Astrocyte (in vitro differentiated cells and primary cell): ENCODE measurements at places on chromosomes 2 and 18. TPM values are rescaled to one million over a fixed set of nuclear protein-coding genes. Genes with fewer than 3 reads are reported as not detected.

GRCh38 chr2:11144077-11144737, 11.1 kb upstream of the SLC66A3 start:
- DNase-seq = no peak

GRCh38 chr2:98827625-98828368, 96.9 kb upstream of the MGAT4A start:
- no peak for DNase-seq

DNA sequence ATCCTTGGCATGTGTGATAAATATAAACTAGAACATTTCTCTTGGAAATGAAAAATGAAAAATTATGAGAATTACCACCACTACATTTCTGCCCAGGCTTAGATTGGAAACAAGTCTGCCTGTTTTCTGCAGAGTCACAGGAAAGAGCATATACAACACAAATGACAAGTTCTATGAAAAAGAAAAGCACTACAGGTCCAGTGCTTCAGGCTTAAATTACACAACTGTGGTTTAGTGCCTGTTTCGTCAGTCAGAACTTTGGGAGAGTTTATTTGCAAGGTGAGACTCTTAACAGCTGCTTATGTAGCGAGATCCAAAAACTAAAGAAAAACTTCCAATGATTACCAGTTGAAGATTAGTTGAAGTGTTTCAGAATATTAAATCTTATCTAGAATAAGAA, 68.9 kb downstream of the RTN4 start:
- no peak for DNase-seq

CXCR1 gene
- not detected in 2 replicates for total RNA-seq

- no peak for DNase-seq
Measured at GRCh38 chr2:68937346-68938055, 15.2 kb downstream of the GKN2 start.

DNA sequence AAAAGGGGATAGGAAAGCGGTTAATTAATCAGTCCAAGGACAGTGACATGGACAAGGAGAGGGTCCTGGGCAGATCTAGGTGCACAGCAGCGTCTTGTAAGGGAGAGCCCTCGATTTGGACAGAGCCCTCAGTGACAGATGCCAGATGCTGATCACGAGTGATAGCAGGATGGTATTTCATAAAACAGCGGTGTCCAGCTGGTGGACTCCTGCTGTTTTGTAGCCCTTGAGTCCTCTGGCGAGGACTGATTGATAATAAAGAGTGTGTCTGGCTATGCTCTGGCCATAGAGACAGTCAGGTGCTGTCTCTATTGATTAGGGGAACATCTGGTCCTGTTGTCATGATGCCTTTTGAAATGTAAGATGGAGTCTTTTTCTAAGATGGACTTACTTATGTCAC, 180.7 kb downstream of the NCK2 start:
- DNase-seq = no peak

NT5C1B gene
- not detected in 2 replicates for total RNA-seq
